ENCODE measurements at places on chromosomes 6 and 20.
A peak's percentile ranks its signal among the peaks of the same experiment; 100 is the strongest.

DNA sequence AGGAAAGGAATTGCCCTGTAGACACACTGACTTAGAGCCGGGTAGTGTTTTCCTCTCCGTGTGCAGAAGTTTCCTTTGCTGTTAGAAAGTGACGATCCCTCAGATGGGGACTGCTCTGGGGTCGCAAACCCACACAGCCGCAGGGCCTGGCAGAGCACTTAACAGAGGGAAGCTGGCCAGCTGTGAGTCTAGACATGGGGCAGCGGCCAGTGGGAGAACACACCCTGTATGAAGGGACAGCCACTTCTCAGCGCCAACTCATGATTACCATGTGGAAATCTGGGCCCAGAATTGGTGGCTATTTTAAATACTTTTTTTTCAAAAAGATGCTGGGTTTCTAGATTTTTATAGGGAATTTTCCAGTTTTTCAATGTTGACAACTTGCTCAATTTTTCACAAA, 39.4 kb downstream of the SLC9A8 start:
- no peak for DNase-seq

- DNase-seq, result no peak
Measured at GRCh38 chr6:126805861-126806260, 312.6 kb upstream of the RSPO3 start.

GRCh38 chr6:141484711-141485110, 648.0 kb upstream of the GJE1 start:
- no peak for DNase-seq

- no peak for DNase-seq
Measured at GRCh38 chr6:52538252-52538900, 38.5 kb downstream of the TRAM2 start.

DNA sequence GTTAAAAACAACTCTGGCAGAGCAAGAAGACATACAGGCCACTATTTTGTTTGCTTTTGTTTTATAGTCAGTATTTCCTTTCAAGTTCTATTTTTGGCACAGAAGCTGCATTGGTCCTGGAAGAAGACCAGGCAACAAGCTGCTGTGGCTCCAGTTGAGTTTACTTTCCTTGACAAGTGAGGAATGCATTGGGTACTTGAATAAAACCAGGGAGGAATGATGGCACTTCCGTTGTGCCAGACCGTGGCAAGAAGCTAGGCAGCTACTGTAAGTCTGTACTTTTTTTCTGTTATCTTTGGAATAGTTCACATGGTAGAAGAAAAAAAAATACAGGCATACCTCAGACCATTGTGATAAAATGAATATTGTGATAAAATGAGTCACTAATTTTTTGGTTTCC, 66.3 kb downstream of the NCOA3 start:
- peak; percentile 80 for DNase-seq

- DNase-seq, result no peak
Measured at GRCh38 chr20:23159947-23160318, 73.8 kb upstream of the CD93 start.
